ENCODE measurements at places on chromosomes 16 and 17.

- DNase-seq, result peak; percentile 70
Observed at GRCh38 chr16:89863741-89864526, 9.5 kb upstream of the TCF25 start.

GRCh38 chr16:23408823-23409298 lies 44.1 kb downstream of the COG7 start:
- DNase-seq, result peak; percentile 28

DNA sequence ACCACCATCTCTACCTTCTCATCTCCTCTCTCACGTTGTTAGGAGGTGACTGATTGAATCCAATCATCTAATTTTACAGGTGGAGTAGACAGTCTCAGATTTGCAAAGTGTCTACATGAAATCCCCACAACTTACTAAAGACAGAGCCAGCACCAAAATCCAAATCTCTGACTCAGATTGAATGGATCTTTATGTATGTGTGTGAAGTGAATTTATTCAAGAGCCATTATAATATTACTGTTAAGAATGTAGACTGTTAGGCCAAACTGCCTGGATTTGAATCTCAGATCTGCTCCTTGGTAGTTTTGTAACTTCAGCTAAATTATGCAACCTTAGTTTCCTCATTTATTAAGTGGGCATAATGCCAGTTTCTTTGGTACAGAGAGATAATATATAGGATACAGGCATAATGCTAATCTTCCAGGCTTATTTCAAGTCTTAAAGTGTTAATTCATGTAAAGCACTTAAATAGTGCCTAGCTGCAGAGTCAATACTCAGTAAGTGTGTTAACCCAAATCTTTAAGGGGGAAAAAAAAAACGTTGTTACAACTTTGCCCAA lies 12.7 kb downstream of the CNEP1R1 start:
- peak; percentile 39 for DNase-seq

GRCh38 chr17:31580706-31581490 lies 189.4 kb downstream of the RAB11FIP4 start:
- DNase-seq, result peak; percentile 78

DNA sequence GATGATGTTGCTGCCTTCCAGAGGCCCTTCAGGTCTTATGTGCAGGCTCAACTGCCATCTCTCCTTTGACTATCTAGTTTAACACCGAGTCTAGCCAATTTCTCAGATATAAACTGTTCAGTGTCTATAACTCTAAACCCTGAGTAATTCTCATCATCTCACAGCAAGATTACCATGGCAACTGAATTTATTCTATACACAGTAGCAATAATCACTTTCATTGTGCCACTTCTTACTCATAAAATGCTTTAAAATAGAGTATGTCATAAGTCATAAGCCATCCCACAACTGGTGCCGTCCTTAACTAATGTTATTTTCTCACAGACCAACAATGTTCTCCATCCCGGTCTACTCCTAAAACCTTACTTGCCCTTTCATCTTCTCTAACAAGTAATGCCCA lies 45.0 kb downstream of the SYNRG start:
- no peak for DNase-seq

- no peak for DNase-seq
Observed at GRCh38 chr16:56828647-56829046, 36.4 kb upstream of the SLC12A3 start.

- DNase-seq, result no peak
Observed at GRCh38 chr17:21370430-21370829, 5.7 kb upstream of the KCNJ12 start.

DNA sequence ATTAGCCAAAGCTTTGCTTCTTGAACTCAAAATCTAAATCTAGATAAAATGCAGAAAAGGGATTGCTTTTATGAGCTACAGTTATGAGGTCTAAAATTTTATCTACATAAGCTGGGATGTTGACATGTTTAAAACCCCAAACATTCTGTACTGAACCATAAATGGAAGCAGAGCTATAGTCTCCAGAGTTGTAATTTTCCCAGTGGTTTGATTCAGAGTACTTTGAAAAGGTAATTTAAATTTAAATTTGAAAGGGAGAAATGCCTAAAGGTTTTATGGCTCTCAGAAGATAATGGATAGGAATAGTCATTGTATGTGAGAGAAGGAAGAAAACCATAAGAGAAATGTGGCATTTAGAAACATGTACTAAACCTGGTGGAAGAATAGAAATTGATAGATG lies 163.2 kb downstream of the PPM1E start:
- DNase-seq, result no peak

DNA sequence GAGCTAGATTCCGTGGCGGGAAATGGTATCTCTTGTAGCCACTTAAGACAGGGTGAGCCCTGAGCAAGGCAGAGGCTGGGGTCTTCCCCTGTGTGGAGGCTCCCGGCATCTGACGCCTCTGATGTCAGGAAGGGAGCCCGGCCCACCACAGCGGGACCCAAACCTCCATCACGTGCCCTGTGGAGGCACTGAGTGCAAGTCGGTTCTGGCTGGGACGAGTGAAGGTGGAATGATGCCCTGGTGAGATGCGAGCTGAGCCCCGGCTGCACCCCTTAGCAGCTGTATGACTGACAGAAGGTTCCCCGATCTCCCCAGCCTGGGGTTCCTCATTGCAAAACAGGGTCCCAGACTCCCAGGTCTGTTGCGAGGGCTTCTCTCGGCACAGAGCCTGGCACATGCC lies 187.4 kb upstream of the TNRC6C start:
- DNase-seq, result no peak

- no peak for DNase-seq
Observed at GRCh38 chr17:40343219-40344119, 21.1 kb downstream of the GJD3 start.

DNA sequence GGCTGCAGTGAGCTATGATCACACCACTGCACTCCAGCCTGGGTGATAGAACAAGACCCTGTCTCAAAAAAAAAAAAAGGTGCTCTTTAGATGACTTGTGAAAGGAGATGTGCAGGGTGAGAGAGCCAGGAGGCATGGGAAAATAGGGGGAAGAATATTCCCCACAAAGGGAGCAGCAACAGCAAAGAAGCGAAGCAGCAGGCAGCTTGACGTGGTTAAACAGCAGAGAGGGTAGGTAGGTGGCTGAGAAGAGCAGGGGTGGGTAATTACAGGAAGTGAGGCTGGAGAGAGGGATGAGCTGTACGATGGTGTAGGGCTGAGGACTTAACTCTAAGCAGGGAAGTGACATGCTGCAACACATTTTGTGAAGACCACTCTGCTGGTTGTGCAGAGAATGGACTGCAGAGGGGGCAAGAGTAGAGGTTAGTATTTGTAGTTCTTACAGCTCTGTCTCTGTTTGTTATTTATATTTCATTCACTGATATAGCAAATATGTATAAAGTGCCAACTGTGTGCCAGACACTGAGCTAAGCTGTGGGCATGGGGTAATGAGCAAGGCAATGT lies 1.6 kb downstream of the HEATR3 start:
- DNase-seq, result peak; percentile 72

DNA sequence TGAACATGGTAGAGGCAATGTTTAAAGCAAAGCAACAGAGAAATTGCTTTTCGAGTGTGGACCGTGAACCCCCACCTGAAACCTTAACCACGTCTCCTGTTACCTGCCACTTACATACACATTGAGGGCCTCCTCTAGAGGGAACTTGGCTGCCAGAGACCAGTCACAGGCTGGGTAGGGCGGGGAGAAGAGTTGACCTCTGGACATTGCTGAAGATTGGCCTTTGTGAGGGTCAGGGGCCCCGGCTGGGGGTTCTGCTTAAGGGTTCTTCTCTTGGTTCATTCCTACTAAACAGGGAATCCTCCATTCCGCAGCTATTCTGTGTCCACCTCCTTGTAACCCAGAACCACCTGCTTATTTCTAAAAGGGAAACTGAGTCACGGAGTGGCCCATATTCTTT lies 53.8 kb downstream of the IRX6 start:
- DNase-seq, result no peak

DNA sequence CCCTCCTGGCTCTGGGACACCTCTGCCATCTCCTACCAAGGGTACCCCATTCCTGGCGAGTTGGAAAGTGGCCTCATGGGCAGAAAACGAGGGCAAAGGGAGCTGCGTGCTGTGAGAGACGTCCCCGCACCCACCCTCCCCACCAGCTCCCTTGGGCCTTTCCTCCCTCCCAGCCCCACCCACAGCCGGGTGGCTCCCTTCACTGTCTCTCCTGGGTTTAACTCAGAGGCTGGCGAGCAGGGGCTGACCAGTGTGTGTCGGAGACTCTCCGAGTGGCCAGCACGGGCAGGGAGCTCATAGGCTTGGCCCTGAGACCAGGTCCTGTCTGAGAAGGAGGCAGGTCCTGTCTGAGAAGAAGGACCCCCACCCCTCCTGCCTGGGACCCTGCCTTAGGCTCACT lies 26.1 kb downstream of the METRNL start:
- no peak for DNase-seq

GRCh38 chr16:12944300-12944699 lies 42.9 kb downstream of the SHISA9 start:
- no peak for DNase-seq

DNA sequence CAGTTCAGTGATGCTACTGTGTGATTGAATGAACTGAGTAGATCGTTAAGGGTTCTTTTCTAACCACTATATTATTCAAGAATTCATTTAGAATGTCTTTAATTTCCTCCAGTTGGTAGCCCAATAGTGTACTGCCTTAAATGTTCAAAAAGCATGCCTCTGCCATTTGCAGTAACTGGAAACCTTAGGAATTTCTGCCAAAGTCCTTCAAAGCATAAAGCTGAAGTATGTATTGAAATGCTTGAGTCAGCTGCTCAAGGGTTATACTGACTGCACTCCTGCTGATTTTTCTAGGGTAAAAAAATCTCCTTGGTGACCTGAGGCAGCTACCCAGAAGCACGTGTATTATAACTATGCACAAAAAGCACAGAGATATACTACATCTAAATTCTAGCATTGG lies 56.5 kb downstream of the SNTB2 start:
- peak; percentile 82 for DNase-seq

GRCh38 chr16:454397-454940 lies 29.0 kb downstream of the RAB11FIP3 start:
- DNase-seq, result no peak

DNA sequence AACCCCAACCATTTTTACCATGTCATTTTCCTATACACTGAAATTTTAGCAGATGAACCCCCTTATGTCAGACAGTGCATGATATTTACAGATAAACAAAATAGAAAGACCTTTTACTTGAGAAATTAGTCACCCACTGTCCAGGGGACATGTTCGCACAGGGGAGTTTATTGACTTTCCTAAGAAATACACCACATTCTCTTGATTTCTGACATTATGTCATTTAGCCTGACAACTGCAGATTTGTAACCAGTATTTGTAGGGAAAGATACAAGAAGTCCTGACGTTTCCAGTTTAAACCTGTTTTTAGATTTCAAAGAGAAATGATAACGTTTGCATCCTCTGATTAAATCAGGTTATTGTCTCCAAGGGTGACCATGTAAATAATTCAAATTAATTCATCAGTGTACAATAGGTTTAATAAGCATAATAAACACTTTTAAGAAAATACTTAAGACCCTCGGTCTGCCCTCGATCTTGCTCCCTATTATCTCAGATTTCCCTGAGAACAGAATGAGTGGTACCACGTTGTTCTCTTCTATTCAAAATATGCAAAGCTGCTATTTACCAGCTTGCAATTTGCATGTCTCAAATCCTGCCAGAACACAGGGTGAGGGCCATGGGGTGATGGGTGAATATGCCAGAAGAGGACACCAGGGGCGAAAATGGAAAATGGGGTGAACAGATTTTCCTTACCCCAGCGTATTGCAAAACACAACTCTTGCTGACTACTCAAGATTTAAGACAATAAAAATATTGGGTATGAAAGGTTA lies 2.1 kb upstream of the LYRM9 start:
- no peak for DNase-seq

- DNase-seq, result no peak
Observed at GRCh38 chr17:7465597-7466275, 13.7 kb downstream of the ZBTB4 start.

- DNase-seq, result no peak
Observed at GRCh38 chr16:54477714-54478113, 191.1 kb upstream of the IRX3 start.

DNA sequence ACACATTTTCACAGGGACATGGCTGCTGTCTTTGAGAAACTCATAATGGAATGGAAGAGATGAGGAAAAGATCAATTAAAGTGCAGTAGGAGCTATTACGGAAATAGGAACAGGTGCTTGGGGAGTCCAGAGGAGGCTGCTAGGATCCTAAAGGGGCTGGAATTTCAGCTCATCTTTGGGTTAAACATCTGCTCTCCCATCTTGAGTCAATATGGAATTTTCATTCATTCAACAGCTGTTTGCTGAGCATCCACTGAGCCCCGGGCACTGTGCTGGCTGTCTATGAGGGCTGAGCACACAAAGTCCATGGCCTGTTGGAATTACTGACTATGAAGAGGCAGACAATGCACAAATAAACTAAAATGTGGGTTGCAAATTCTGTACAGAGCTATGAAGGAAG lies 47.9 kb downstream of the ASIC2 start:
- DNase-seq, result no peak

- DNase-seq, result no peak
Observed at GRCh38 chr17:65586899-65587298, 25.5 kb upstream of the AXIN2 start.

DNA sequence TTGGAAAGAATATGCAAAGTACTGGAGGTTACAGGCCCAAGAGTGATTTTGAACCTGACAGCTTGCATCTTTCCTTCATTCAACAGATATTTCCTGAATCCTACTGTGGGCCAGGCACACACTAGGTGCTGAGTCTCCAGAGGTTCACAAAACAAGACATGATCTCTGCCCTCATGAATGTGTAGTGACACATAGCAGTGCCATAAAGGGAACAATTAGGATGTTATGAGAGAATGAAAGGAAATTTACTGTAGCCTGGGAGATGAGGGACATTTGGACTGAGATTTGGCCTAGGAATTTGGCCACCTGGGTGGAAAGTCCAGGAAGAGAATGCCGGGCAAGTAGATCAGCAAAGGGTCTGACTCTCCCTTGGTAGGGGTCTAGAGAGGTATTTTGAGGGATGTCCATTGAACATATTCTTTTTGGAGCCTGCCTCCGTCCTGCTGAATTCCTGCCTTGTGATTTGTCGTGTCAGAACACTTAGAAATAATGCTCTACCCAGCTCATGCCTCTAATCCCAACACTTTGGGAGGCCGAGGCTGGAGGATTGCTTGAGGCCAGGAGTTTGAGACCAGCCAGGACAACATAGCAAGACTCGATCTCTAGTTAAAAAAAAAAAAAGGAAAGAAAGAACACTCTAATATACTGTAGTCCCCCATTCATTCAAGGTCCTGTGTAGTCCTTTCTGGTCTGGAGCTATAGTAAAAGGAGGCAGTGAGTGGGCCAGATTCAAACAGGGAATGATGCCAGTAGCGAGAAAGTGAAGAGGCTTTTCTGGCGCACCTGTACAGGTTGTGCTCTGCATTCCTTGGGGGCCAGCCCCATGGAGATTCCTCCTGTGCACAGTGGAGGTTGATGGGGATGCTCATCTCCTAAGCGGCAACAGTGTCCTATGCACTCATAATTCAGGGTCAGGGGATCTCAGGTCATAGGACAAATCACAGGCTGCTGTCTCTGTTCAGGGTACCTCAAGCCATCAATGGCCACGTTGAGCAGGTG lies 90.6 kb upstream of the CLEC18A start:
- no peak for DNase-seq

- no peak for DNase-seq
Observed at GRCh38 chr17:40315678-40316570, 6.9 kb downstream of the RARA start.

GRCh38 chr17:6366221-6366666 lies 68.7 kb downstream of the AIPL1 start:
- peak; percentile 12 for DNase-seq

Measured in iris pigment epithelial cell (primary cell).